ENCODE measurements at places on chromosomes 2 and 18. TPM values are rescaled to one million over a fixed set of nuclear protein-coding genes. Genes with fewer than 3 reads are reported as not detected.

The GRHL1 gene
- total RNA-seq = 15.1 TPM

The ADAM23 gene
- total RNA-seq = 4.6 TPM

The KRTCAP3 gene
- total RNA-seq = 0.75 TPM

The COL4A3 gene
- 0.38 TPM for total RNA-seq

The TCF23 gene
- not detected for total RNA-seq

The OSR1 gene
- 33.7 TPM for total RNA-seq

DNA sequence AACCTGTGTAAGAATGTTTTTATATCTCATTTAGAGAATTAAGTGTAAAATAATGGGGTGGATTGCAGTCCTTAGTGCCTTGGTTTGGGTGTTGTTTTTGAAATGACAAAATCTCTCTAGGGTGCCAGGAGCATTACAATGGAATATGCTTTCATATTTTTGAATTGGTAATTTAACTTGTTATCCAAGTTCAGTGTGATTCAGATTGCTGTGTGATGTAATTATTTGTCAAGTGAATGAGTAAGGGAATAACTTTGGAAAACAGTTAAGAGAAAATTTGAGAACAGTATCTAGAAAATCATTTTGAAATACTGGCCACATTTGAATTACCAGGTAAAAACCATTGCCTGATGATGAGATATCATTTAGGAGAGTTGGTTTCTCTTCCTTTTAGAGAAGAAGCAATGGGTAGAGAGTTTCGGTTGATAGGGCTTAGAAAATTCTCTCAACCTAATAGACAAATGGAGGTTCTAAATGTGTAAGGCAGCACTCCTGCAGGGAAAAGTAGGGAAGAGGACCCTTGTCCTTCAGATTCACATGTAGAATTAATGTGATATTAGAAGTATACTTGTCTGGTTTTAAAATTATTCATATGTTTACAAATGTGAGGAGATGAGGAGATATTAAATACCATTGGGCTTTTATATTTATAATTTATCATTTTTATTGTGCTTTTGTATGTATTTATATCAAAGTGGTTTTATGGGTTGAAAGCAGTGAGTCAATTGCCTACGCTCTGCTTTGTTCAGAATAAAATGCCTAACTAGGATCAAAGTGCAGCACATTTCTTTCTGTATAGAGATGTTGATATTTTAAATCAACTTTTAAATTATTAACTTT lies 124.8 kb downstream of the PHLPP1 start:
- DNase-seq = no peak

DNA sequence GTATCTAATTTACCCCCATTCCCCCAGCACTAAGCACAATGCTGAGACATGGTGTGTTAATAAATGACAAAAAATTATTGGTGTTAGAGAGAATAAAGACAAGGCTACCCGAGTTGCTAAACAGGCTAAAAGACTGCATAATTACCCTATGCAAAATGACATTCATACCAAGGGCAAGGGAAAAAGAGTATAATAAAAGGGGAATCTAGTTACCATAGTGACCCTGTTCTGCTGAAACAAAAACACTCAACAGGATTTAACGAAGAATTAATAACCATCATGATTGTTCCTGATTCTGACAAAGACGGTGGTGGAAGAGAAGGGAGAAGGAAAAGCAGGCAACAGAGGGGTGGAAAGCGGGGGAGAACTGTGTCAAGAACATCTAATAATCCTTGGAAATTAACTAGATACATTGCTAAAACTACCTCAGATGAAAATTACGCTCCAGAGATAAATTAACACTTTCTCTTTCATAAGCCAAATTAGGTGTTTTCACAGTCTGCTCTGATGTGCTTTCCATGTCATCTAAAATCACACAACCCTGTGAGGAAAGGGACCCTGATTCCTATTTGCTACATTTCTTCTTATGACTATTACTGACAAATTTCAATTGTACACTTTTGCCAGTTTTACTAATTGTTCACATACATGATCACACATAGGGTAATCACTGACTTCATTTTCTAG lies 25.5 kb downstream of the TTR start:
- DNase-seq = no peak

- DNase-seq = no peak
Observed at GRCh38 chr2:30465171-30465545, 18.1 kb downstream of the LCLAT1 start.

- no peak for DNase-seq
Observed at GRCh38 chr18:75142677-75143076, 66.3 kb downstream of the PTGR3 start.

GRCh38 chr2:27509326-27509725 lies 12.7 kb downstream of the GCKR start:
- DNase-seq = no peak

- no peak for DNase-seq
Observed at GRCh38 chr18:31710826-31711225, 26.4 kb upstream of the B4GALT6 start.

- DNase-seq = no peak
Observed at GRCh38 chr2:178386986-178387597, 63.9 kb downstream of the PRKRA start.

- no peak for DNase-seq
Observed at GRCh38 chr2:122378521-122378920, 623.1 kb downstream of the TSN start.

DNA sequence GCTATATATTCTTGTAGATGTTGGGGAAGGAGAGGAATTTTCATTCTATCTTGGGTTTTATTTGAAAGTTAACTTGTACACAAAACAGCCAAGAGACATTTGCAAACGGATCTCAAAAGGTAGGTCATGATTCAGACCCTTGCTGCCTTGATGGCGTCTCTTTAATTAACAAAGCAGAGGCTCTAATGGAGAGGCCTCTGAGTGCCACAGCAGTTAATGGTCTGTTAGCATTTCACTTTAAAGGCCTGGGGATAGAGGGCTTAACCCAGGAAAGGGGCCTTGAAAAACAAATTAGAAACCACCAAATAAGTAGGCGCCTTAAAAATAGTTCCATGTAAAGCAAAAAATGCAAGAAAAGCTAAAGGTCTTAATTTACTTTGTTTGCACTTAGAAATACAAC lies 836.9 kb upstream of the CELF4 start:
- no peak for DNase-seq
